Hematopoietic multipotent progenitor cell treated with erythropoietin and hydrocortisone succinate and interleukin-3 and kit ligand, for 4 days (in vitro differentiated cells): ENCODE measurements at places on chromosomes 5 and 9.
A peak's percentile ranks its signal among the peaks of the same experiment; 100 is the strongest.

DNA sequence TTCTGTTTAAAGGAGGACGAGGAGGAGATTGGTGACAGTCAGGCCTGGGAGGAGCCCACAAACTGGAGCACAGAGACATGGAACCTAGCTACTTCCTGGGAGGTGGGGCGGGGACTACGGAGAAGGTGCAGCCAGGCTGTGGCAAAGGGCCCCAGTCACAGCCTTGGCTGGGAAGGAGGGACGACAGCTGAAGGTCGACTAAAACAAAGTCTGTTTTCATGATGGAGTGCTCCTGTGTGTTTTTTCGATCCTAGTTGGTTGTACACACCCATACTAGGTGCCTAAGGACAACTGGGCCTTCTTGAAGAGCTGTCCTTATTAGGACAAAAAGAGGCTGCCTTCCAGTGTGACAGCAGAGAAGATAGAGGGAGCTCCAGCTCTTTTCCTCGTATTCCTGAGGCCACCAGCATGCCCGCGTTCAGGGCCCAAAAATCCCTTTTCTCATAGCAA, 2.9 kb downstream of the CCDC107 start:
- DNase-seq, result peak; percentile 44

GRCh38 chr9:123225374-123225813, 43.0 kb downstream of the STRBP start:
- DNase-seq, result peak; percentile 68

DNA sequence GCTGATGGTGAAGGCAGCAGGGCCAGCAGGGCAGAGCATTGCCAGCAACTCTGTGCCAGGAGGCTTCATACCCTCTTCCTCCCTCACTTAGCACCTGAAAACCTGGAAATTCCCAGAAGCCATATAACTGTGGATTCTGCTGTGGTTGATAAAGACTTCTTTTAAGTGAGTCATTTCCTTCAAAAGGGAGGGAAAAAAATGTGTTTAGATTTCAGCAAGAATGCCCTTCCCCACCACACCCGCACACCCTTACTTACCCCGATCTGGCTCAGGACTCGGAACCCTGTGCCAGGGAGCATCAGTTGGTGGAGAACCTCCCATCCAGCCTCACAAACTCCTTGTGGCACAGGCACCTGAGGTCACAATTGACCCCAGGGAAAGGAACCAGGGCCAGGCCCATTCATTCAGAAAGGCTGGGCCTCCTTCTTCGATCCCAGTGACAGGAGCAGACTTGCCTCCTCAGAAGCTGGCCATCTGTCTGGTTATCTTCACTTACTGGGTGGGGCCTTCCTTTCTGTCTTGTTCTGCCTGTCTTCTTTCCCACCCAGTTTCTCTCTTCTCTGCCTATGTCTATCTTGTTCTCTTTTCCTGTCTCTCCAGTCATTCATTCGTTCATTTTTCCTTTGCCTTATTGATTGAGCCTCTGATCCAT, 62.6 kb downstream of the PLAC8L1 start:
- peak; percentile 86 for DNase-seq

DNA sequence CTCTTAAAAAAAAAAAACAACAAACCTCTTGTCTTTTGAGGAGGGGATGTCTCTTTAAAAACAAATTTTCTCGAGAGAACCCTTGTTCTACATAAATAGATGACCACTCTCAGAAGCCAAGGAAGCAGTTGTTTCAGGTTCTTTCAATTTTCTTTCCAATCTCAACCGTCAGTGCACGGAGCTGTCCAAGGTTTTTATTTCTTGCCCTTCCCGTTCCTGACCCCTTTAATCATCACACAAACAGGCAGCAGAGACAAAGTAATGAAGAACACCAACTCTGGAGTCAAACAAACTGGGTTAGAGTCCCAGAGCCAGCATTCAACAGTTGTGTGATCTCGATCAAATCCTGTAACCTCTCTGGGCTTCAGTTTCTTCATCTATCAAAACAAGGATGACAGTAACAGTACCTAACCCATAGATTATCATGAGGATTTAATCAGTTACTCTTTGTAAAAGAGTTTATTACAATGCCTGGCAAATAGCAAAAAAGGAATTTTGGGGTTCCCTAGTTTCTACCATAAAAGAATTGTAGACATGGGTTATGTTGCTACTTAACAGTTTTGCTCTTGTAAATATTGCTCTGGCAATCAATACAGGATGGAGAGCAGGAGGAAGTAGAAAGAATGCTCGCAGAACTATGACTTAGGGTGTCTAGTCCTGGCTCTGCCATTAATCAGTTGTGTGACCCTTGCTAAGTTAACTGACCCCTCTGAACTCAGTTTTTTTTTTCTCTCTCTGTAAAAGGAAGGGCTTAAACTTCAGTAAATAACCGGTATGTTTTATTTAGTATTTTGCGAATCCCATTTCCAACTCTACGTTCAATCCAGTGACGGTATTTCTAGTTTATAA, 1.0 kb upstream of the NIM1K start:
- DNase-seq, result peak; percentile 51

DNA sequence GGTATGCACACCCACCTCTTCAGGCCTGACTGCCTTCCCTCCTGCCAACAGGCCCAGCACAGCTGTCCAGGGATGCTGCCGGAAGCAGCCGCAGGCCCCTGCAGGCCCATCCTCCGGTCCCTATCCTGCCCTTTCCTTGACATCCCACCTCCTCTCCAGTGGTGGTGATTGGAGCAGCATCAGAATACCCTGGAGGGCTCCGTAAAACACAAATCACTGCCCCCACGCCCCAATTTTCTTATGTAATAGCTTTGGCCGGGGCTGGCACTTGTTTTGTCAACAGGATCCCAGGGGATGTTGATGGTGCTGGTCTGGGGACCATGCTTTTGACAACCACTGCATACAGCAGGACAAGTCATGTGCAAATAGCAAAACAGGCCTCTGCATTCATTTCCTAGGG, 274.5 kb downstream of the GADD45G start:
- no peak for DNase-seq

GRCh38 chr9:91758491-91758981, 191.5 kb downstream of the ROR2 start:
- DNase-seq, result peak; percentile 80

- no peak for DNase-seq
These were observed 11.0 kb upstream of the ABLIM3 start for GRCh38 chr5:149130121-149130914.

DNA sequence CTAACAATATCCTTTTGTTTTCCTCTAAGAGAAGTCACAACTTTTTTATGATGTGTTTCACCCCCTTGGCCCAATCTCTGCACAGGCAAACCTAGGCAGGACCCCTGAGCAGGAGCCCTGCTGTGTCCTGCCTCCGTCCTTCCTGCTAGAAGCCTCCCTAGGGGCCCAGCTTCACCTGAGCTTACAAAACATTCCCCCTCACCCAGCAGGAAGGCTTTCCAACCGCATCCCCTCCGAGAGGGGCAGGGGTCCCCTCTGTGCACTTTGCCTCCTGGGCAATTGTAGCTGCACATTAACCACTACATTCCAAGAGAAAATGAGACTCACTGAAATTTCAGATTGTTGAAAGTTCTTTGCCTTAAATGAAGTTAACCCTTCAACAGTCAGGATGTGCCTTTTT, 176.2 kb downstream of the IRX2 start:
- DNase-seq, result no peak

DNA sequence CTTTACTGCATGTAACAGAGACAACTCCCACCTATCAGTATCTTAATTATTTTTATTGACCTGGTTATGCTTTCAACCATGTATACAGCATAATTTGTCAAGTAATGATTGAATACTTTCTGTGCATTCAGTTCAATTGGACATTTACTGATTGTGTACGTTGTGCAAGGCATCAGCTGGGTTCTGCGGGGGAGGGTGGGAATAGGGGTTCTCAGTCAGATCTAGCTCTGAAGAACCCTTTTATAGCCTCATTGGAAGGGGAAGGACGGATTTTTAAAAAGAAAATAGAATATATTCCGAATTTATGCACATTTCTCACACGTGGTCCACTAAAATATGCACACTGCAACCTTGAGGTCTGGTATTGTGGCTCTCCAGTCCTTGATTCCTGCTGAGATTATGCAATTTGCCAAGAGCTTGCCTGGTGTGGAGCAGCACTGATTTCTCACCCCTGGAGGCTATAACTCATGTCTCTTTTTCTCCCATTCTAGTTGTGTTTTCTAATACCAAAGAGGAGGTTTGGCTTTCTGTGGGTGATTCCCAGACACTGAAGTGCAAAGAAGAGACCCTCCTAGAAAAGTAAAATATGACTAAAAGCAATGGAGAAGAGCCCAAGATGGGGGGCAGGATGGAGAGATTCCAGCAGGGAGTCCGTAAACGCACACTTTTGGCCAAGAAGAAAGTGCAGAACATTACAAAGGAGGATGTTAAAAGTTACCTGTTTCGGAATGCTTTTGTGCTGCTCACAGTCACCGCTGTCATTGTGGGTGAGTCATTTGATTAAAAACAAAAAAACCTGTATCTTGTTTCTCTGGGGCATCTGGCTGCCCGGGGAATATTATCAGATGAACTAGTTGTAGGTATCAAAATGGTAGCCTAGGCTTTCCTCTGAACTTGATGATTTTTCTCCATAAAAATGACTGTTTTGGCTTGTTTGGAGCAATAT, 1.7 kb downstream of the SLC1A3 start:
- no peak for DNase-seq
